Left lobe of liver (tissue), 2 donors: ENCODE measurements at places on chromosomes 2 and 18. TPM values are rescaled to one million over a fixed set of nuclear protein-coding genes. Genes with fewer than 3 reads are reported as not detected.

GRCh38 chr2:127066942-127067341 lies 40.0 kb downstream of the BIN1 start:
- no peak for DNase-seq

DNA sequence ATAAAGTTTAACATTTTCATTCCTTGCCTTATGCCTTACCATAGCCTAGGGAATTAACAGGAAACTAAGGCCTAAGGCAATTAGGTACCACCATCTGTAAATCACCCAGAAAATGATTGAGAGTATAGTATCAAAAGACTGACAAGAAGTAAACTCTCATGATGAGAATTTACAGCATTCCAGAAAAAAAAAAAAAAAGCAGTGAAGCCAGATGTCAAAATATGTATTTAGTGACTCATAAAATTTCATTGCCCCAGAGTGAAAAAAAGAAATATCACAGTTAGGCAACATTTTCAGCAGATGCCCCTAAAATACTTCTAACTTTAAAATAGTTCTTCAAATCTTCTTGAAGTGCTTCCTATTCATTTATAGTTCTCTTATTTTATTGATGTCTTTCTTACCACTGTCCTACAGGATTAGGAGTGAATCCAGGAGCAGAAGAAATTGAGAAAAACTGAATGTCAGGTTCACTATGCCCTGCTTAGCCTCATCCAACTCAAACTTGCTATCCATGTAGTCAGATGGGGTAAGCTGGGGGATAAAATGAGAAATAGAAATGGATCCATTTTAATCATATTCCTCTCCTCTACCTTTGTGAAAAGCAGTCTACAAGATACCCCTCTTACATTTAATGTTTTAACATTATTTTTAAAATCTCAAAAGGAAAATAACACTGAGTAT lies 57.3 kb upstream of the TANK start:
- no peak for DNase-seq

- DNase-seq, result no peak
Observed at GRCh38 chr18:79884294-79884962, 67.0 kb downstream of the SLC66A2 start.

DNA sequence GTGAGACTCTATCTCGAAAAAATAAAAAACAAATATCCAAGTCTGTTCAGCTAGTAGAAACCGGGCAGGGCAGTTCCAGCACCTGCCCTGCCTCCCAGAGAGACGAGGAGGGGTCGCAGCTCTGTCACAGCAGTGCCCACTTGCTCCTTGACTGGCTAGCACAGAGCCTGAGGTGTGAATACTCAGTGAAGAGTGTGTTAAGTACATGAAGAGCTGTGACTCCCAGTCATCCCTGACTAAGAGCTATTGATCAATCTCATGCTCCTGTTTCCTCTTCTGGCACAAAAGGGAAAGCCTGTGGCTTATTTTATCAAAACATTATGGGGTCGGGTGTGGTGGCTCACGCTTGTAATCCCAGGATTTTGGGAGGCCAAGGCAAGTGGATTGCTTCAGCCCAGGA lies 83.0 kb upstream of the FZD7 start:
- DNase-seq, result no peak

The HMSD gene
- 0.23 TPM for total RNA-seq

- DNase-seq, result no peak
Observed at GRCh38 chr18:39711701-39712100, 2146.1 kb upstream of the CELF4 start.

The C1D gene
- total RNA-seq, result 7.9 TPM

The PROKR1 gene
- total RNA-seq, result 0.05 TPM

- no peak for DNase-seq
Observed at GRCh38 chr2:37664231-37664643, 7.2 kb downstream of the CDC42EP3 start.
